Bone marrow (tissue), 2 donors: ENCODE measurements at places on chromosomes 12 and 14.

DNA sequence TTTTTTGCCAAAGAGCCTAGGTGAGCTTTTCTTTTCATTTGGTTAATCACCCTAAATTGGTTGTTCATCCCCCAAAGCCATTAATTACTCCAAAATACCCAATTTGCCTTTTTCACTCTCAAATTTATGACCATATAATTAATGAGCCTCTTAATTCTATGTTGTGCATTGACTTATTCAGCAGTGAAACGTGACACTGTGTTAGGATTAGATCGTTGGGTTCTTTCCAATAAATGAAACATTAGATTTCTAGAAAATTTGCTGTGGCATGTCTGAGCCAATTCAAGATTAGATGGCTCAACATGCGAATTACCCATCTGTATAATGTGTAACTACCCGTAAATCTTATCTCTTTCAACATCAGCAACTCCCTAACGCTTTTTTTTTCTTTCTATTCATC is 273.4 kb downstream of the BMP4 start:
- no peak for DNase-seq

- DNase-seq, result no peak
These were observed 161.3 kb upstream of the FAR2 start for GRCh38 chr12:28987538-28988324.

DNA sequence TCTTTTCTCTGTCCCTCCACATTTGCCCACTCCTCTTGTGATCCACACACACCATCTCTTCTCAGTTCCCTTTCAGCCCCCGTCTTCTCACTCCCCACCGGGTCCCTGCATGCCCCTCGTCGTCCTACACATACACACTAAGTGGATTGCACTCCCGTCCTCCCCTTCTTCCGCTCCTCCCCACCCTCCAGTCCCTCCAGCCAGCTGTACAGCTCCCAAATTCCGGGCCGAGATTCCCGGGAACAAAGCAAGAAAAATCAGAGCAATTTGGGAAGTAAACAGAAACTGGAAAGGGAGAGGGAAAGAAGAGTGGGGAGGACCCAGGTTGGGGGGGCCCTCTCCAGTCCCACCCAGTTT is 282 bp upstream of the IGFBP6 start:
- no peak for DNase-seq

DNA sequence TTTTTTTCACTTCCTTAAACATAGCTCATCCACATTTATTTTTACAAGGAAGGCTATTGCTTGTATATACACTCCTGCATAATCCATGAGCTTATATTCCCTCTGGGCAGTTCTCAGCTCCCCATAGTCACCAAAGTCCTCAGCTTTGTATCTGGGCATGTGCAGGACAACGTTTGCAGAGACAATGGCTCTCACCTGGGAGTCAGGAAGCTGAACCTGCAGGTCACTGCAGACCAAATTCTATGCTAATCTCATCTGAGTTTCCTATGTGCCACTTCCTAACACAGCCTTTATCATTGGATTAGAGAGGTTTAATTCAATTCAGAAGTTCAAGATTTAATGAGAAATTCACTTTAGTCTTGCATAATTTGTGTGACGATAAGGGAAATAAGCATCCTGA is 131.5 kb downstream of the KCNK10 start:
- no peak for DNase-seq

DNA sequence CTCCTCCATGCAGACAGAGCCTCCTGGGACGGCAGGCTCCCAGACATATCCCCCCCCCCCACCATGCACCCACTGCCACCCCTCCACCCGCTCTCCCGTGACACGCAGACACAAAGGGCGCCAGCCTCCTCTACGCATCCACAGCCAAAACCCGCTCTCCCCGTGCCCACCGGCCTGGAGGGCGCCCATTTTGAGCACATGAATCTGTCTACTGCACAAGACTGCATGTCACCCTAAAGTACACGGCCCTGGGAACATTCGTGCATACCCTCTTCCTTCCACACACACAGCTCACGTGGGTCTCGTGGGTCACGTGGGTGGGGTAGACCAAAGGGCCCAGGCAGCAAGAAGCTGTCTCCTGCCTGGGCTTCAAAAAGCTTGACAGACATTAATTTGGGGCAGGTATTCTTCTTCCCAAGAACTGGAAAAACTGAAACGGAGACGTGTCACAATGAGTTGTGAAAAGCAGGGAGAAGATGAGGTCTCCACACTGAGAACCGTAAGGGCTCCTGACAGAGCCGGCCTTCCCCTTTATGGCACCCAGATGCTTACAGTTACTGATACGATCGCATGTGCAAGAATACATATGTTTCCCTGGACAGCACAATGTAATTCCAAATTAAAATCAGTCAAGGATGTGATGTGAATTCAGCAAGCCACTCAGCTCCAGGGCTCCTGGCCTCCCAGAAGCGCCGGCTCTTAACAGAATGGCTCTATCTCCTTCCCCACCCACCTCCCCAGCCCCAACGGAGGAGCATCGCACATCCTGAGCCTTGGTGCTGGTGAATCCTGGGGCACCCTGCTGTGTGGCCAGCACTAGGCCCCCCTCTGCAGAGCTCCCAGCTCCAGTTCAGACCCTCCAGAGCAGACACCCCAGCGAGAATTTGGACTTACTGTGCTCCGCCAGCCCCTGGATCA is 1.9 kb downstream of the TGFB3 start:
- no peak for DNase-seq

- no peak for DNase-seq
These were observed 27.4 kb upstream of the PAPLN start for GRCh38 chr14:73209953-73210352.

- no peak for DNase-seq
These were observed 27.4 kb upstream of the FLVCR2 start for GRCh38 chr14:75551021-75551420.

DNA sequence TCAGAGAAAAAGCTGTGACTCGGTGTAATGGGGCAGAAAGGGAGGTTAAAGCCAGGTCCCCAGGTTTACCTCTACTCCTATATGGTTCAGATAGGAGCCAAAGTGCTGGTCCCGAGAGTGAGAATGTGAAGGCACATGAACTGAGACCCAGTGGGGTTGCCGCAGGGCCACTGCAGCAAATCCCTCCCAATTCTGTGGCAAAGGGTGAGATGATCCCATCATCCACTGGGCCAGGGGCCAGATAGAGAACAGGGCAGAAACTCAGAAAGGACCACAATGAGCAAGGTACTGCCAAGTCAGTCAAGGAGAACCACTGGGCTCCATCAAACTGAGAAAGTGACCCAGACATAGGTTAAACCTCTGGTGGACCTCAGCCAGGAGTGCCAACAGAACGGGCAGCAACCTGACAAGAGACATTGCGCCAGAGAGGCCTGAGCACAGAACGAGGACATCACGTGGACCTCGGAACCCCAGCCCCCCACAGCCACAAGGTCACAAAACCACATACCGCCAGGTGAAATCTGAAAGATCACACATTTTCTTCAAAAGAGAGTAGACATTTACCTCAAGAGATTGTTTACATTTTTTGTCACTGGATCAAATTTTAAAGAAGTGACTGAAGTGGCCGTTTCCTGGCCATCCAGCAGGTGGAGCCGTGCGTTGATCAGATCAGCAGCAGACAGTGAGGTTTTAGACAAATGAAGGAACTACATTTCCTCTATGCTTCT is 20.5 kb upstream of the ITPR2 start:
- DNase-seq, result no peak

DNA sequence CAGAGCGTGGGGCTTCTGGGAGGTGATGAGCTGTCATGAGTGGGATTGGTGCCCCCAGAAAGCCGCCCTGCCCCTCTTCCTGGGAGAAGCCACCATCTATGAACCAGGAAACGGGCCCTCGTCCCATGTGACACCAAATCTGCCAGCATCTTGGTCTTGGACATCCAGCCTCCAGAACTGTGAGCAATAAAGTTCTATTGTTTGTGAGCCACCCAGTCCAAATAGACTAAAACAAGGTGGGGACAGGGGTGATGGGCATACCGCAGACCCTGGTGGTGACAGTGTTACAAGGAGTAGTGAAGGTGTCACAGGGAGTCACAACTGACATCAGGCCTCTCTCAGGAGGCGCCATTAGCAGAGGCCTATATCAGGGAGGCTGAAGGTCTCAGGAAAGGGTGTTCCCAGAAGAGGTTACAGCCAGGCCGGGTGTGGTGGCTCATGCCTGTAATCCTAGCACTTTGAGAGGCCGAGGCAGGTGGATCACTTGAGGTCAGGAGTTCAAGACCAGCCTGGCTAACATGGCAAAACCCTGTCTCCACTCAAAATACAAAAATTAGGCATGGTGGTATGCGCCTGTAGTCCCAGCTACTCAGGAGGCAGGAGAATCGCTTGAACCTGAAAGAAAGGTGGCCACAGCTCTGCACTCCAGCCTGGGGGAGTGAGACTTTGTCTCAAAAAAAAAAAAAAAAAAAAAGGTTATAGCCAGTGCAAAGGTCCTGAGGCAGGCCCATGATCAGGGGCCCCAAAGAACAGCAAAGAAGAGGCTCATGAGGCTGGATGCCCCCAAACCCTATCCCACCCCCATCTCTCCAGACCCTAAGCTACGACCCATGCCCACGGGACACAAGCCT is 53.0 kb downstream of the NCOR2 start:
- no peak for DNase-seq

DNA sequence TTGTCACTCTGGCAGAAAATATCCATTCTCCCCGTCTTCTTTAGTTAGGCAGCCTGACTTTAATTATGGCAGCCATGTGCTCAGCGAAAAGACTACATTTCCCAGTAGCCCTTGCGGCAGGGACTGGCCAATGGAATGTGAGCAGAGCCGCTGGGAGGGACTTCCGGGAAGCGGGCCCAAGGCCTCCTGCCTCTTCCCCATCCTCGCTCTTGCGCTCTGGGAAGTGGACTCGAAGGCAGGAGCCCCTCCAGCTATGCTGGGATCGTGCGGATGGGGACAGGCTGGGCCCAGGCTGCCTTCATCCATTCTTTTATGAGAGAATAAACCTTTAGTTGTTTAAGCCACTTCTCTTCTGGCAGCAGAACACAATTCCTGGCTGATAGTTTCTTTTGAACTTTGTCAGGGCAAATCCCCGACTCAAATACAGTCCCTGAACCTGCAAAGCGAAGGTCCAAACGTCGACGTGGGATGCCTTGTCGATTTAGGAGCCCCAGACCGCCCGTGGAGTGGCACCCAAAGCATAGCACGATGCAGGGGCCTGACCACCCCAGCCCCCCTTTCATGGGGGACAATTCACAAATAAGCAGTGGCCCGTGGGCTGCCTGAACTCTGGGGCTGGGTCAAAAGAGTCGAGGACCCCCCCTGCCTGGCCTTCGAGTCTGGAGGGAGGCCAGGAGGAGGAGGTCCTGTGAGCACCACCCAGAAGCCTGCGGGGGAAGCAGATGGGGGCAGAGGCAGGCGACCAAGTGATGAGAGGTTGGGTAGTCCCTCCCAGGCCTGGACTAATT is 15.6 kb upstream of the LRTM2 start:
- DNase-seq, result peak; percentile 6

DNA sequence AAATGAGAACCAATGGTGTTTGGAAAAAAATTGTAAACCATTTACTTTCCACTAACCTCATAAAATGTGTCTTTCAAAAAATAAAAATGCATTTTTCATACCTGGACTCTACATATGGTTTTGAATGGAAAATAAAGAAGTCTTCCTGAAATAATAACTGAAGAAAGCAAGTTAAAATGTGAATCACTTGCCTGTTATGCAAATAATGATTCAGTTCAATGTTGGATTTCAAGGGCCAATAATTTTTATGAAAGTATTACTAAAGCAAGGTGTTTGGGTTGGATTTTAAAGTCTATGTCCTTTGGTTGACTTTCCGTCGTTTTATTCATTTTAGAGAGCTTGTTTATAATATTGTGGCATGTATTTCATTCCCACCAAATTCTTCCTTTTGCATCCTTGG is 138.7 kb downstream of the CCDC91 start:
- no peak for DNase-seq

- no peak for DNase-seq
These were observed 104.6 kb upstream of the PWP1 start for GRCh38 chr12:107580750-107581618.

DNA sequence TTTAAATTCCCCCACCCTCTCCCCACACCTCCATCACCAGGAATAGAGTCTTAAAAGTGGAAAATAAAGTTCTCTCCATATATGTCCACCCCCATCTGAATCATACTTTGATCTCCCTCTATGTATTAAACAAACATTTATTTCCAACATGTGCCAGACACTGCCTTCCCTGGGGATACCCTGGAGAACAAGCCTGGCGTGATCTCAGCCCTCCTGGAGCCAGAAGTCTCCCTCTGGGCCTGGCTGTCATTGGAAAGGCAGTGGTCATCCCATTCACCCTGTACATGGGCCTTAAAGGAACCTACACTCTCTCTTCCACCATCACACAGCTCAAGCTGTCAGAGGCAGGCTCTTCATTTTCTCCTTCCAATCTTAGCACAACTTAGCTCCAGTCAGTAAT is 143.6 kb downstream of the EMP1 start:
- no peak for DNase-seq

- no peak for DNase-seq
These were observed 64.4 kb downstream of the C12orf42 start for GRCh38 chr12:103431387-103431786.

GRCh38 chr12:2358986-2359658 is 306.3 kb downstream of the CACNA1C start:
- no peak for DNase-seq

- DNase-seq, result no peak
These were observed 37.5 kb downstream of the CDC42BPB start for GRCh38 chr14:103019826-103020225.

DNA sequence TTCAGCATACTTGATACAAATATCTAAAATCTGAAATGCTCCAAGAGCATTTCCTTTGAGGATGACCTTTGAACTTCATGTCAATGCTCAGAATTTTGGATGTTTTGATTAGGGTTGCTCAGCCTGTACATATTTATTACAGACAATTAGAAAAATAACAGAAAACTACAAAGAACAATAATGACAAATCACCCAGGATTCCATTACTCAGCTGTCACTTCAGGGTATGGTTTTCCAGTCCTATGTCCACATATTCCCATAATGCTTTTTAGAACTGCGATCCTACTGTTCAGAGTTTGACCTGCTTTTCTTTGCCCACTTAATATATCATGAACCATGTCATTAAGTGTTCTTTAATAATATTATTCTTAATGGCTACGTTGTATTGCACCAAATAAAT is 11.4 kb downstream of the DLGAP5 start:
- DNase-seq, result no peak
